G401 (cell line): ENCODE measurements at places on chromosomes 1 and 21.

GRCh38 chr1:222950892-222951291 lies 136.1 kb downstream of the DISP1 start:
- no peak for DNase-seq

- no peak for DNase-seq
These were observed 4.1 kb downstream of the WRAP73 start for GRCh38 chr1:3645666-3646355.

DNA sequence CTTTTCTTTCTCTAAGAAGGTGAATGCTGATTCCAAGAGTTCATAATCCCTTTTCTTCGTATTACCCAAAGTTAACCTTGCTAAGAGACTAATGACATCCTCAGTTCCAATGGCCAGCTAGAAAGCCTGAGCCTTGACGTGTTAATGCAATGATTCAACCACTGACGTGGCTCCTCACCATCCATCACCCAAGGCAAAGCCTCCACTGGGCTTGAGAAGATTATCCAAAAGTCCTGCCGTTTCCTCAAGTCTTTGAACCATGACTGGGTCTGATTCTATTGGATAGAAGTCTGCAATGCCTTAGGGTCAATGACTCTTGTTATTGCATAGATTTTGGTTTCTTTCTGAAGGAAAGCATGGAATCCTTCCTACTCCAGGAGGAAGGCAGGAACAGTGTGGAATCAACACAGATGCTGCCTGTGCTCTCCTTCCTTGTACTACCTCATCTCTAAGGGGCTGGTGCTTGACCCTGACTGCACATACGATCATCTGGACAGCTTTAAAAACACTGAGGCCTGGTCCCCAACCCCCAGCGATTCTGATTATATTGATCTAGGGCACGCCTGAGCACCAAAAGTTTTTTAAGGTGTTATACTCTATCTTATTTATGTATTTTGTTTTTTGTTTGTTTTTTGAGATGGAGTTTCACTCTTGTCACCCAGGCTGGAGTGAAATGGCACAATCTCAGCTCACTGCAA lies 69.3 kb upstream of the ANGPTL1 start:
- DNase-seq, result no peak

DNA sequence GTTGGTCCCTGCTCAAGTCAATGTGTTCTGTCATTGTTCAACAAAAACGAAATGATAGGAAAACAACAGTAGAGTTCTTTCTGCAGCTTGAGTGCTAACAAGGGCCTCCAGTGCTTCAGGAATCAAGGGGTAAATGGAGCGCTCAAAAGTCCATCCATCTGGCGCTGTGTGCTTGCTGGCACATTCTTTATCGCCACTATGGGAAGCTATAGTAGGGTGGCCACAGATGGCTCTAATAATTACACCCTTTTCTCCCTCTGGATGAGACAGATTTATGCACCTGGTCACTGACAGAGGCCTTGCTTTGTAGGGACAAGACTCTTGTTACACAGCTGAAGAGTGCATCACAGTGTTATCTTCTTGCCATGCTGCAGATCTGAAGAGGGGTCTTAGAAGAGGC lies 136.0 kb downstream of the GDAP2 start:
- peak; percentile 96 for DNase-seq

- DNase-seq, result no peak
These were observed 9.2 kb upstream of the H6PD start for GRCh38 chr1:9225411-9225785.

DNA sequence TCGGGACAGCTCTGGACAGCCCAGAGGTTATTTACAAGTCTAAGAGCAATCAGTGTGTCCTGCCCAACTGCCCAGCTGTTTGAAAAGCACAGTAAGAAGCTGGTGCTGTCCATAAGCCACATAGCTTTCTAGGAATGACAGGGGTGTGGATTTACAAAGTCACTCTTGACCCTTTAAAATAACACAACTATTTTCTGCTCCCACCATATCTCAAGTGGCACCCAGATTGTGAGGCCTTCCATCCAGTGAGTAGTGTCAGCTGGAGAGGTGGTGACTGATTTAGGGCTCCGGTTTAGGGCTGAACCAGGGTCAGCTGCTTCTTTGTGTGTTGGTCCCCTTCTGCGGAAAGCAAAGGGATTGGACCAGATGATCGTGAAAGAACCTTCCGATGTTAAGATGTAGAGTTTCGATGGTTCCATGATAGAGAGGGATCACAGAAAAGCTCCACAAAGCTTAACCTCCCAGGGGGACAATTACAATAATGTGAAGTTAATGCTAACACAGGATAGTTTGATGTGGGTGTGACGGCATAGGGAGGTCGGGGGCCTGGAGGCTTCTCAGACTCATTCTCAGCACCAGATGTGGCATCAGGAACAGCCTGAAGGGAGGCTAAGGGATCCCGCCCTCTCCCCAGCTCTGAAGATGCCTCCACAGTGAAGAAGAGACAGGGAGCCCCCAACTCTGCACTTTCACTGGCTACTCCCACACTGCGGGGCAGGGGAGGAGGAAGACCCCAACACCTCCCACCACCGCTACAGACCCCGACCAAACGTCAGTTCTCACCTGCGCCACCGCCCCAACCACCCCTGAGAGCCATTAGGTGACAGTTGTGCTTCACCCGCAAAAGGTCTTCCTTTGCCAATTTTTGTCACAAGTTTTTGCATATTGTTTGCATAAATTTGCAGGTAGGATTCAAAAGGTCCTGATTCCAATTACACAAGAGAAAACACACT lies 40.6 kb downstream of the LRRC3 start:
- DNase-seq, result no peak

DNA sequence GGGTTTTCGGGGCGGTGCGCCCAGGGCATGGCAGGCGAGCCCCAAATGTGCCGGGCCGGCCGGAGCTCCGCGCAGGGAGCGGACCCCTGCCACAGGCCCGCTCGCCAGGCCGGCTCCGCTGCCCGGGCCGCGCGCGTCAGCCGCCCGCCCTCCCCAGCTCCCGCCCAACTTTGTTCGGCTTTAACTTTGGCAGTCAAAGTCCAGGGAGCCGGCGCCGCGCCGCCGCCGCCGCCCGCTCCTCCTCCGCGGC lies 488 bp downstream of the SLC35D1 start:
- DNase-seq, result no peak

DNA sequence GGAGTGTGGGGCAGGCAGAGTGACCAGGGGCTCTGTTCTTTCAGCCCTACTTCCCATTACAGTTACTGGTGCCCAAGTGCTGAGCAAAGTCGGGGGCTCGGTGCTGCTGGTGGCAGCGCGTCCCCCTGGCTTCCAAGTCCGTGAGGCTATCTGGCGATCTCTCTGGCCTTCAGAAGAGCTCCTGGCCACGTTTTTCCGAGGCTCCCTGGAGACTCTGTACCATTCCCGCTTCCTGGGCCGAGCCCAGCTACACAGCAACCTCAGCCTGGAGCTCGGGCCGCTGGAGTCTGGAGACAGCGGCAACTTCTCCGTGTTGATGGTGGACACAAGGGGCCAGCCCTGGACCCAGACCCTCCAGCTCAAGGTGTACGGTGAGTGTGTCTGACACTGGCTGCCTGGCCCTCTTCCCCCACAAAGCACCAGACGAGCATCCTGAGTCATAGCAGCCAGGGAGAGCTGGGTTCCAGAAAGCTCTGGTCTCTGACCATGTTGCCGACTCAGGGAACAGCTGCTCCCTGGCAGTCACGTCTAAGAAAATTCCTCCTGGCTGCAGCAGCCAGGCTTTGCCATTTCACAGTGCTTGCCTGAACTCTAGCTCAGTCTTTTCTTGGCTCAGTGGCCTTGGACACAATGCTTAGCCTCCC lies 3.3 kb downstream of the SLAMF8 start:
- DNase-seq, result peak; percentile 7

- DNase-seq, result no peak
These were observed 4.3 kb downstream of the DCST1 start for GRCh38 chr1:155037851-155038441.

- DNase-seq, result no peak
These were observed 176.4 kb downstream of the ETS2 start for GRCh38 chr21:38982096-38982495.

GRCh38 chr1:227417756-227418480 lies 99.6 kb upstream of the CDC42BPA start:
- no peak for DNase-seq

GRCh38 chr1:233427907-233428306 lies 100.4 kb downstream of the MAP3K21 start:
- no peak for DNase-seq

DNA sequence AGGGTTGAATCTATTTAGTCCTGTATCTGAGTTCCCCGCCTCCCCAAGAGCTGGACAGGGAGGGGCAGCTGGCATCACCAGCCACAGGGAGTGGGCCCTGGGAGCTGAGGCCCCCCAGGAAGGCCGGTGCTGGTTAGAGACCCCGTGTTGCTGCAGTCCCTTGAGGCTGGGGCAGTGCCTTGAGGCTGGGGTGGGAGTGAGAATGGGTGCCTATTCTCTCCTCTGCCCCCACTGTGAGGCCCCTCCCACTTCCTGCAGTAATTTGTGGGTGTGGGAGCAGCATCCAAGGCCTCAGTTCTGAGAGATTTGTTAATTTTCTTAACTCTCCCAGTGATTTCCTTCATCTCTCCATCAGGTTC lies 2.5 kb upstream of the TRAPPC3 start:
- no peak for DNase-seq

GRCh38 chr1:177907000-177907399 lies 62.9 kb downstream of the SEC16B start:
- no peak for DNase-seq

DNA sequence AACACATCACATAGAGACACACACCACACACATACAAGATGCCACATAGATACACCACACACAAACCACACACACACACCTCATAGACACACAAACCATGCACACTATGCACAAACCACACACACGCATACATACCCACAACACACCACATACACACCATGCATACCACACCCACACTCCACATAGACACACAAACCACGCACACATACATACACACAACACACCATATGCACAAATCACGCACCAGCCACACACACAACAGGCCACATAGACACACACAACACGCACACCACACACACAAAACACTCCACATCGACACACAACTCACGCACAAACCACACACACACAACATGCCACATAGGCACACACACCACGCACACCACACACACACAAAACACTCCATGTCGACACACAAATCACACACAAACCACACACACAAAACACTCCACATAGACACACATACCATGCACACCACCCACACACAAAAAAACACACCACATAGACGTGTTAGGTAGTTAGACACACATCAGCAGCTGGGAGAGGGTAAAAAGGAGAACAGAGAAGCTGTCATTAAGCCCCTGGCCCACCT lies 49.5 kb upstream of the SLC19A1 start:
- DNase-seq, result no peak

- DNase-seq, result no peak
These were observed 34.7 kb downstream of the PTPRU start for GRCh38 chr1:29270929-29271521.

DNA sequence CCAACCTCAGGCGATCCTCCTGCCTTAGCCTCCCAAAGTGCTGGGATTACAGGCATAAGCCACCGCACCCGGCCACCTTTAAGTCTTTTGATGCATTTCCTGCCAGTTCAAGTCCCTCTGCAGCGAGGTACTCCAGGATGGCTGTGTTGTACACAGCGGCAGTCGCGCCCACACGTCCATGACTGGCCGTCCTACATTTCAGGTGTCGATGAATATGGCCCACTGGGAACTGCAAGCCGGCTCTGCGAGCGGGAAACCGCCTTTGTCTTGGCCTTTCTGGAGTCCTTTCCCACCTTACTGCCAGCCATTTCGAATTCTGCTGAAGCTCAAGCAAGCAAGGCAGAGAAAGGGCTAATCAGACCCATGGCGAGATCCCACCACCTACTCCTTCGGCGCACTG lies 34.6 kb downstream of the TRAPPC10 start:
- DNase-seq, result no peak

DNA sequence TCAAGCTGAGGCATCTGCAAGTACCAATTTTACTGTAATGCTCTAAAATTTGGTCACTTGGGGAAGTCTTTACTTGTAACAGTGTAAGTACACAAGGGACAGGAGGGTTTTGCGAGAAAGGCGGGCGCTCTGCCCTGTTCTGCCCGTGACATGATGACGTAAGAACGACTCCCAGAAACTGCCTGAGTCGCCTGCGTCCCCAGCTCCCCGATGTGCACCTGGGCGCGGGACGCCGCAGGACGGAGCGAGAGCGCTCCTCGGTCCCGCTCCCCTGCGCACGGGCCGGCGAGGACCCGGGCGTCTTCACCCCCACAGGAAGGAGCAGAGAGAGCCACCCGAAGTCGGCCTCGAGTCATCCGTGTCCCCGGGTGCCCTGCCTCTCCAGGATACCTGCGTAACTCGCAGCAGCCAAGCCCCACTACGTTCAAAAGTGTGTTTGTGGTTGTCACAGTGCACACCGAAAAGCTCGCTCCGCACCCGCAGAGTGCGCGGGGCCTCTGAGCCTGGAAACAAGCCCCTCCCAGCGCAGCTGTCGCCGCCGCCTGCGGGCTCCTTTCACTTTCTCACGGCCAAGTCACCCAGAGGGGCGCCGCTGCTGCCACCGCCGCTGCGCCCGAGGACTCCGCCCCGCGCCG lies 3.3 kb upstream of the ZBTB18 start:
- DNase-seq, result peak; percentile 74

- DNase-seq, result no peak
These were observed 1.2 kb downstream of the ELOVL1 start for GRCh38 chr1:43366601-43367025.

DNA sequence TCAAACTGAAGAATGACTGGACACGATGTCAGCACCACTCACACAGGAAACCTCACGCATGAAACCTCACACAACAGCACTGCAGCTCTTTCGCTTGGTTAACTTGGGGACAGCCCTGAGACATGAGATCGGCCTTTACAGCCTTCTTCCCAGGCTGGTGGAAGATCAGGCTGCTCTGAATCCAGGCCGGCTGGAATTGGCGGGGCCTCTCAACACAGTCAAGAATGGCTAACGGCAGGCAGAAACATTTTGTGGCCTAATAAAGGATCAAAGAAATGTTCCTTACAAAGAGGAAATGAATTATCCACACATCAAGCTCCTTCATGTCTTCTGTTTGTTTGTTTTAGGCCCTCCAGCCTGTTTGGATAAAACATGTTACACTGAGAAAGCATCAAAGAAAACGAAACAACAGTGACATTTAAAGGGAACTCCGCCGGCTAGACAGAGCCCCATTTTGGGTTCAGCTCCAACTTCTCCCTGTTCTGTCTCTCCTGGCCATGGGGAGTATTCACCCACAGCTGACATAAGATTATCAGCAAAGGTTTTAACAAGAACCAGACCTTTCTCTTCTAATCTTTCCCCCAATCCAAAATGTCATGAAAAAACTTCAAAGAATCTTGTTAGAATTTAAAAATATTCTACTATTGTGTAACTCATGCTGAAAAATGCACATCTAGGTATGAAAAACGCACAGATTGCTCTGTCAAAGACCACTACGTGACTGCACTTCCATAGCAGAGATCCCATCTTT lies 131.2 kb downstream of the SLC45A1 start:
- DNase-seq, result peak; percentile 58

DNA sequence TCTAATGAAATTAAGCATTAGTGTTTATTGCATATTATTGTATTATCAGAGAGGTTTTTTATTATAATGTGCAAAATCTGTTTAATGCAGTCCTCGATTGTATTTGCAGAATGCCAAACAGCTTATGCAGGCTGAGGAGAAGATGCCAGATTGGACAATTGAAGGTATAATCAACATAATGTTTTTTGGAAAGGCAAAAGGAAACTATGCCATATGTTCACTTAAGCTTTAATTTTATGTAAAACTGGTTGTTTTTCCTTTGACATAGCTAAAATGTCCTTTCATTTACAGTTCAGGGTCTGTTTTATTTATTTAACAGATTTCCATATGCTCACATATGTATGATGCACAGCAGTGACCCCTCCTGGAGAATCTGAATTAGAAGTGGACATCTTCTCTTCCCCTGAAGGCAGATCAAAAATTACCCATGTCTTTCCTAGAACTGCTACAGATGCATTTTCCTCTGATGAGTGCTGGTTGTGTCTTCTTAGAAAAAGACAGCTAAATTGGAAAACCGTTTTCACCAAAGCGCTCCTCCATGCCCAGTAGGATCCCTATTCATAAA lies 143.5 kb upstream of the USH2A start:
- no peak for DNase-seq
